DMS79 treated with DMSO at 0.1 percent for 48 hours (cell line): ENCODE measurements at places on chromosomes 13 and 19.

DNA sequence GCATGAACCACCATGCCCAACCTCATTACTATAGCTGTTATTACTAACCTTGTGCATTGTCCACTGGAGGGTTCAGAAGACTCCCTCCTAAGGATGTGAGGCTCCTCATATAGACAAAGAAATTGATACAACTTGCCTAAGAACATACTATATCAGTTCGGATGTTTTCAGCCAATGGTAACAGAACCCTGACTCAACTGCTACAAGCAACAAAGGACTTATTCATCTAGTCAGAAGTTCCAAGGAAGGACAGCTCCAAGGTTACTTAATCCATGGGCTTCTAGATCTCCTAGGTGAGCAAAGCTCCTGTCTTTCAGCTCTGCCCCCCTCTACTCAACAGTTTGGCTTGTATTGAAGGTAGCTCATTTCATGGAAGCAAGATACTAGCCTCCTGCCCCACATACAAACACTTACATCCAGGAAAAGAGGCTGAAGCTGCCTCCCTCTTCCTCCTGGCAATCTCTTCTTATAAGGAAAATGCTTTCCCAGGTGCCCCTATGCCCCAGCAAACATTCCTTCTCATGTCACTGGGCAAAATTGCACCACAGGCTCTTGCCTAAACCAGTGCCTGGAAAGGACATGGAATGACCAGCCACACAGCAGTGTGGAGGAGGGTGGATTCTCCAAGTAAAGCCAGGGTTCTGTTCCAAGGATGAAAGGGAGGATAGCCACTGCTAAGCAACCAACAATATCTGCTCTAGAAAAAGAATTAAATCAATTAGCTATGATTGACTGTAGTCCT is 497.8 kb downstream of the FOXO1 start:
- no peak for DNase-seq

- no peak for DNase-seq
Observed at GRCh38 chr13:111380431-111380830, 60.0 kb downstream of the TEX29 start.

GRCh38 chr19:15264061-15264932 is 32.0 kb upstream of the EPHX3 start:
- peak; percentile 5 for DNase-seq

- DNase-seq = no peak
Observed at GRCh38 chr19:14473978-14474578, 1.1 kb downstream of the PTGER1 start.

DNA sequence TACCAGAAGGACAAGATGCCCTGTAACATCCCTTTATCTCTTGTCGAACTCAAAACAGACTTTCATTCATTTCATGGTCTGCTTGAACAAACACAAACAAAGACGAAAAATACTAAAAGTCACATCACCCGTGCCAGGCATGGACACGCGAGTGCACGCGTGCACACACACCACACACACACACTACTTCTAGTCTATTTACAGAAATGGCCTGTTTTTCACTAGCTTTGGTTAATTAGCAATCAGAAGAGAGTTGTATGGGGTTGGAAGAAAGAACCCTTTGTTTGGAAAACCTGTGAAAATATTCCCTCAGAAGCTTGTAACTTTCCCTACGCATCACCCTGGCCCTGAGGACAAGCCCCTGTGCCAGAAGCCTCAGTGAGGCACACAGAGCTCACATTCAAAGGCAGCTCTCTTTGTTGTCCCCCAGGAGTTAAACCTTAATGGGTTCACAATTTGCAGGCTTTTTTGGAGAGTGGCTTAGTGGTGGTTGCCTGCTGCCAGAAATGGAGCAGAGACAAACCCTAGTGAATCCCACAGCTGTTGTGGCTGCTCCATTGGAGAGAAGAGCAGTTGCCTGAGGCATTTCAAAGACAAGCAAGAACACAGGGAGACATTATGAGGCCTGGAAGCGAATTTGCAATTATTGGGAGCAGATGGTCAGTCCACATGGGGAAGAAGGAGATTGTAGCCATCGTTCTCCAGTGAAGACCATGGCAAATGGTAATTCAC is 55.9 kb downstream of the STARD13 start:
- no peak for DNase-seq

- no peak for DNase-seq
Observed at GRCh38 chr13:48858122-48858902, 117.4 kb upstream of the FNDC3A start.

- DNase-seq = no peak
Observed at GRCh38 chr19:19651076-19651475, 7.6 kb upstream of the GMIP start.
